ENCODE measurements at places on chromosomes 5 and 9.
A peak's percentile ranks its signal among the peaks of the same experiment; 100 is the strongest.

DNA sequence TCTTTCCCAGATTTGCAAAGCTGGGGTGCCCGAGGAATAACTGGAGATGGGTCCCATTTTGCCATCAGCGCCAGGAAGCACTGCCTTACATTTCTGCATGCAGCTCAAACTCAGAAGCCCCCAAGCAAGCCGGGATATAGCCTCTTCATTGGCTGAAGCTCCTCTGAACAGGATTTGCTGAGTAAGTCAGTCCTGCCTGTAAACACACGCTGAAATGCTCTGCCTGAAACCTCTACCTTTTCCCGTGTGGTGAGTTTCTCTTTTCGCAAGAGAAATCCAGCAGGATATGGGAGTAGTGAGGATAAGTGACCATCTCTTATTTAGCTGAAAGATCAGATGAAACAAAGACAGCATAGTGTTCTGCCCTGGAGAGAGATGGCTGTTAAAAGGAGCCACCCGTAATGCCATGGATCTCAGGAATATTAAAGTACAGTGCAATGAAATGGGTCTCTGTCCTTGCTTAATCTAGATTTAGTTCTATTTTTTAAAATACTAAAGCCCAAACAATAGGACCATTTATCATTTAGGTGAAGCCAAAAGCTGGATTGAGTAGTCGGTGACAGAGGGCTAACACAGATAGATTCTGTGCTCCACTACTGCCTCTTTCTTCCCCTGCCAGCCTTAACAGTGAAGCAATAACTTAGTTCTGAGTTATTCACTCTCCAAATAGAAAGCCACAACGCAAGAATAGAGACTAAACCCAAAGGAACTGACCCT lies 177.5 kb upstream of the PPP2R2B start:
- no peak for DNase-seq

GRCh38 chr5:150783422-150783928 lies 4.9 kb downstream of the SMIM3 start:
- DNase-seq = peak; percentile 65

- no peak for DNase-seq
Measured at GRCh38 chr9:14674630-14675029, 18.6 kb downstream of the ZDHHC21 start.

DNA sequence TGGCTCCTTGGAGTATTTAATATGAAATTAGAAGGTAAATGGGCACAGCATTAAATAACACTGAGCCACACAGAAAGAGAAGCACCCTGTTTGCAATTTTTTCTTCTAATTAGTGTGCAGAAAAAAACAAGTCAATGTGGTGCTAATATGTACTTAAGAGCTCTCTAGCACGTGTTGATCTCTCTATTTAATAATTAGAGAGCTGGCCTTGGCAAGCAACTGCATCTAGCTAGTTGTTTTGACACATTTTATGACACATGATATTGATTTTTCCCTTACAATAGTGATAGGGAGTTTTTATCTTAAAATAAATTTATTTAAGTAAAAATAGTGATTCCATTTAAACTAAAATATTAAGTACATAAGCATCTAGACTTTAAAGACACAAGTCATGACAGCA lies 54.5 kb upstream of the NUDT12 start:
- no peak for DNase-seq

- no peak for DNase-seq
Measured at GRCh38 chr9:32841314-32841713, 58.0 kb downstream of the TMEM215 start.
